ENCODE measurements at places on chromosomes 5 and 9.

- DNase-seq, result no peak
These were observed 46.5 kb downstream of the EPB41L4A start for GRCh38 chr5:112372543-112372942.

DNA sequence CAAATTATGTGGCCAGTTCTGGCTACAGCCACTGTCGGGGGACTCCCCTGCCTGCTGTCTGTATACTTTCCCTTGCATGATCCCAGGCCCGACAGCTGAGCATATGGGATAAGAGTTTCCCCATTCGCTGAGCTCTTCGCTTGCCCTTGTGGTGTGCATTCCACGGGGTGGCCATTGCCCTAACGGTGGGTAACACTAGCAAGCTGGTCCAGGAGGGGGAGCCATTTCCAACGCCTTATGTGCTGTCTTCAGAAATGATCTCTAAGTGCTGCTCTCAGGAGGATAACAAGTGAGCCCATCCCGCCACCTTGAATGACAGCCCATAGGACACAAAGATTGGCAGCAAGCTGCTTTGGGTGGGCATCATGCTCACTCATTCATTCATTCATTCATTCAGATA lies 190.9 kb downstream of the FSTL4 start:
- peak; percentile 18 for DNase-seq

GRCh38 chr5:67301285-67301903 lies 104.8 kb upstream of the CD180 start:
- peak; percentile 93 for DNase-seq

DNA sequence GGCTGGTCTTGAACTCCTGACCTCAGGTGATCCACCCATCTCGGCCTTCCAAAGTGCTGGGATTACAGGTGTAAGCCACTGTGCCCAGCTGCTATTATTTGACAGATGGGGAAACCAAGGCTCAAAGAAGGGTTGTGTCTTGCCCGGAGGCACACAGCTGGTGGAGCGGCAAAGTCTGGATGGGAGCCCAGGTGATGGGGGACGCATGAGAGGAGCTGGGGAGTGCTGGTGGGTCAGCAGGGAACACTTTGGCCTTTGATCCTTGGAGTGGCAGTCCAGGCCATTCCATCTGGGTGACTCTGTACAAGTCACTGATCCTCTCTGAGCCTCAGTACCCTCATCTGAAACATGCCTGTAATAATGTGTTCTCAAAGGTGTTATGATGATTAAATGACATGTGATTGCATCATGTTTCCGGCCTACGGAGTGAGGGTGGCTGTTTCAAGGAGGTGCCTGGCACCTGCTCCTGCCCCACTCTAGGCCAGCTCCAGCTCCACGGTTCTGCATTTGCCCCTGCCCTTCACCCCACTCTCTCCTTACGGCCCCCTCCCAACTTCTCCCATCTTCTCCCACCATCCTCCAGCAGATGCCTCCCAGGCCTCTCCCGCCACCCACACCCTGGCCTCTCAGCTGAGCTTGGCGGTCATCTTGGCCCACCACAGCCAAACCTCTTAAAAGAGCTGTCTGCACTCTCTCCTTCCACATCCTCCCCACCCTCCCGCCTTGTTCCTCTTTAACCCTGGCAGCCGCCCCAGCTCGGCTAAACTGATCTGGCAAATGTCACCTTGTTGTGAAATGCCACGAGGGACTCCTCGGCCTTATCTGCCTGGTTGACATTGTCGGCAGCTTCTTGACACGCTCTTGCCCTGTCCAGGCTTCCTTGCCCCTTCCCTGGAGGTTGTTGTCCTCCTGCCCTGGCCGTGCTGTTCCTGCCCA lies 5.5 kb upstream of the DBN1 start:
- no peak for DNase-seq

DNA sequence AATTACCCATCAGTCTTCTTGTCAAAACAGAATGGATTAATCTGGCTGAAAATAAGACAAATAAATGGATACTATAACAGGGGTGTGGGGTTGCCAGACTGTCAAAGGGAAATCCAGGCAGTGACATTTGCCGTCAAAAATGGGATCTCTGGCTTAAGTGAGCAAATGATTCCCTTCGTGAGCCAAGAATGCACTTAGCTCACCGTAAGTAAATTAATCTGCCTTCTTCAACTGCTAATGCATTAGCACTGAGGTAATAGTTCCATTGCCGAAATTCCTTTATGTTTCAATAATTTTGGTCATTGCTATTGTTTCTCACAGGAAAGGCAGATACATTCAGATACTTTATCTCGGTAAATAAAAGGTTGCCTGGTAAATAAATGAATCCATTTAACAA lies 377.8 kb downstream of the KIAA0825 start:
- peak; percentile 55 for DNase-seq
